GM23248 (cell line): ENCODE measurements at places on chromosomes 7 and 10.

DNA sequence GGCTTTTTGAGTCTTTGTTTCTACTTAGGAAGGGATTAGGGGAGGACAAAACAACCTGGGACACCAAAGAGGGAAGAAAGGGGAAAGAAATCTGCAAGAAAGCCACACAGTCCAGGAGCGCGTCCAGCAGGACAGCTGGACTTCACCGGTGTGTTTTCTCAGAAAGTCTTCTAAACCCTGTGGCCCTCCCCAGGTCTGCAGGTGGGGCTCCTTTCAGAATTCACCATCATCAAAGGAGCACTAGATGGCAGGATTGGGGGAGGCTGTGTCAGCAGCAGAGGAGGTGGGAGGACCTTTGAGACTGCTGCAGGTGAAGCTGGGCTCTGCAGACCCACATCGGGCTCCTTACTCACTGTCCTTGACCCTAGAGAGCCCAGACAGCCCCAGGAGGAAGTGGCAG is 13.9 kb upstream of the DRGX start:
- DNase-seq: no peak

DNA sequence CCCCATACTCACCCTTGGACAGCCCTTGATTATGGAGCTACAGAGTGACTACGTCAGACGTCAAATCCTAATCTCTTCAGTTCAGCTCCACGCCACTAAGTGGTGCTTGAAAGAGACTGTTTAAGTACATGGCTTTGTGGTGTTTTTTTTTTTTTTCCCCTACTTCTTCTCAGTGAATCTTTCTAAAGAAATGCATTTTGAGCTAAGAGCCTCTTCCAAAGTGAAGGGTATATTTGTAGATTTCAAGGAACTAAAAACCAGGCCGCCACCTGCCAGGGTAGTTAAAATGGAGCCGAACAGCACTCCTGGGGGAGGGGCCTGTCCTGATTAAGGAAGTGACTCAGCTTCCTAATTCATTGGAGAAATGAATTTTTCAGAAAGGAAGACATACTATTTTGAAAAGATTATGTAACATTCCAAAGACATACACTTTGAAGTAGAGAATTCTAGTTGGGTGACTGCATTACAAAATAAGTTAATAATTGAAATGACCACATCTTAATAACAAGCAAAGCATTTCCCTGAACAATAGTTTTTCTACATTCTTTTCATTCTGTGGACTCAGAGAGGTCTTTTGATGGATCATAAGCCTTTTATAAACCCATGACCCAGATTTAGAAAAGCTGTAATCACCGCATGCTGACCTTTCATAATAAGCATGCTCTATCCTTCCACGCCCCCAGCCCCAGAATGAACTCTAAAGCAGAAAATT is 20.6 kb upstream of the VPS41 start:
- DNase-seq: no peak

DNA sequence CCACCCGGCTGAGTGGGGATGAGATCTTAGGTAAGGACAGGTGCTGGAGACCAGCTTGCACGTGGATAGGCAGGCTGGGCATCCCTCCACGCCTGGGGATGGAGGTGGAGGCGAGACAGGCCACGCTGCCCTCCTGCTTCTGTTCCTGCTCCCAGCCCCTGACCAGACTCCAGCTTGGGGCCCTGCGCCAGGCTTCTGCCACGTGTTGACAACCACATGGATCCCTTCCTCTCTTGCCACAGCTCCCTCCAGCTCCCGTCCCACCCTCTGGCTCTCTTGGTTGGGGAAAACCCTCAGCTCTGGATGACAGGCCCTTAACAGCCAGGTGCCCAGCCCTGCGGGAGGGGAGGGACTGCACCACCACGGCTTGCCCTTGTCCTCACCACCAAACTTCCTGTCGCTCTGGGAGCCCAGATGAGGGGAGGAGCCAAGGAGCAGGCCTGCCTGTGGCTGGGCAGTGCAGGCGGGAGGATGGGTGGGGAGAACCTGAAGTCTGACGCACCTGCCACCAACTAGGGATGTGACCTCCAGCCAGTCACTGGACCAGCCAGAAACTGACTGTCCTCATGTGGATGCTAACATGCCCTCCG is 36.0 kb downstream of the KCNH2 start:
- no peak for DNase-seq

- no peak for DNase-seq
These were observed 91.5 kb upstream of the EFCAB10 start for GRCh38 chr7:105672801-105673200.

DNA sequence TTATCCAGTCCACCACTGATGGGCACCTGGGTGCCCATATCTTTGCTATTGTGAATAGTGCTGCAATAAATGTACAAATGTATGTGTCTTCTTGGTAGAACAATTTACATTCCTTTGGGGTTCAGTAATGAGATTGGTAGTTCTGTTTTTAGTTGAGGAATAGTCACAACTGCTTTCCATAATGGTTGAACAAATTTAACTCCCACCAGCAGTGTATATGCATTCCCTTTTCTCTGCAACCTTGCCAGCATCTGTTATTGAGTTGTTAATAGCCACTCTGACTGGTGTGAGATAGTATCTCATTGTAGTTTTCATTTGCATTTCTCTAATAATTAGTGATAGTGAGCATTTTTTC is 27.8 kb downstream of the COA1 start:
- DNase-seq: peak; percentile 45

GRCh38 chr7:157312941-157313340 is 23.9 kb upstream of the DNAJB6 start:
- DNase-seq: no peak

- no peak for DNase-seq
These were observed 228.9 kb downstream of the AGMO start for GRCh38 chr7:15332956-15333355.

GRCh38 chr7:130135208-130136205 is 65.2 kb downstream of the KLHDC10 start:
- peak; percentile 27 for DNase-seq

GRCh38 chr7:78377532-78377931 is 579.0 kb downstream of the PHTF2 start:
- no peak for DNase-seq

DNA sequence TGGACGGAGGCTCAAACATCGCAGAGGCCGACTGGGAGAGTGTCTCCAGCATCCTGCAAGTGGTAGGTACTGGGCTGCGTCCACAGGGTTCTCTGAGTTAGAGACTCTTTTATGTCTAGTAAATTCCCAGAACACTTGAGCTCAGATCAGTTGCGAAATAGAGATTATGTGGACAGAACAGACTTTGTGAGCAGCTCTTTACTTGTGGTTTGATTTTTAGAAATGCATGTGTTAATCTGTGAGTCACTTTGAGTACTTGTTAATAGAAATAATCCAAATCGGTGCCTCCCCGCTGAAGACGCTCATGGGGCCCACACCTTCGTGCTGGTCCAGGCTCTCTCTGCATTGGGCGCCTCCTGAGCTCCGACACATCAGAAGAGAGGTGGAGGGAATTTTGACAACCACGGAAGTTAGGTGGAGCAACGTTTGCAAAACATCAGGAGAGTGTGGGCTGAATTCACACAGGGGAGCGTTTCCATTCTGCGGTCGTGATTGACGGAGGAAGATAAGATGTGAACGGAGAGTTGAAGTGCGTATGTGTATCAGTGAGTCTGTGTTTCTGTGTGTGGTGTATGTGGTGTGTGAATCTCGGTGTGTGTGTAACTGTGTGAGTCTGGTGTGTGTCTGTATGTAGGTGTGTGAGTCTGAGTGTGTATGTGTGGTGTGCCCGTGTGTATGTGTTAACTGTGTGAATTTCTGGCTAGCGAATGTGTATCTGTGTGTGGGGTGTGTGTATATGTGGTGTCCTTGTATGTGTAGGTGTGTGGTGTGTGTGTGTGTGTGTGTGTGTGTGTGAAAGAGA is 32.1 kb downstream of the PFKP start:
- peak; percentile 87 for DNase-seq

DNA sequence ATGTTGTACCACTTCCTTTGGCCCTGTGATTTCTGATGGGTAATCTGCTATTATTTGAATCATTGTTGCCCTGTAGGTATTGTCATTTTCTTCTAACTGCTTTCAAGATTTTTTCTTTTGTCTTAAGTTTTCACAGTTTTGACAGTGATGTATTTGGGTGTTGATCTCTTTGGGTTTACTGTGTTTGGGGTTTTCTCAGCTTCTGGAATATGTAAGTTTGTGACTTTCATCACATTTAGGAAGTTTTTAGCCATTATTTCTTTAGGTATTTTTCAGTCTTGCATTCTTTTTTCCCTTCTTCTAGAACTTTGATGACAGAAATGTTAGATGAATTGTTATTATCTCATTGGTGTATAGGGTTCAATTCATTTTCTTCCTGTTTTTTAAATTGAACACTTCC is 23.1 kb upstream of the PON2 start:
- DNase-seq: no peak

DNA sequence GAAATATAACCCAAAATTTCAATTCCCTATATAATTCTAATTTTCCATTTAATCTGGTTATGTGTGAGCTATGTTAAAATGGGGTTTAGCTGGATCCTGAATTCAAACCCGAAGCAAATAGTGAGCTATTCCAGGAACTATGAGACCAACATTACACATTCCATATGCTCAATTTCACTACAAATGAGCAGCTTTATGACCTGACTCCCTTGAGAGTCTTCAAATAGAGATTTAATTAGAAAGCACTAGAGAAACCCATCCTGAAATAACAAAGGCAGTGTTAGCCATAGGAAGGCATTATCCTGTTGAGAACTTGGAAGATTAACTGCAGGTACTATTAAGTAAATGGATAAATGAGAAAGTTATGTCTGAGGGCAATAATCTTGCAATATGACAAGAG is 890.0 kb downstream of the GRM8 start:
- DNase-seq: no peak

DNA sequence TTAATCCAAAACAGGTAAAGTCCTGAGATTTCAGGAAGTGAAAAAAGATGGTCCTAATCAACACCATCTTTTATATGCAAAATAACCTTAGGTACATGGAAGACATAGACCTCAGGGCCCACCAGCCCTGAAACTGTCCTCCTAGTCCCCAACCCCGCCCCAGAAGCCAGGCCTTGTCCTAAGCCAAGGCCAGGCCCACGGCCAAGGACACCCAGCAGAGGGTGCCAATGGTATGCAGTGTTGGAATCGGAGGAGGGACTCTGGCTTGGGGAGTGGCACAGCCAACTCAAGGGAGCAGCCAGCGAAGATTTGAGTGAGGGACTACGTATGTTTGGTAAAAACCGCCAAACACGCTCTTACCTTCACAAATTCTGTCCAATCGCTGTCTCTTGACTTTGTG is 96.7 kb downstream of the ZRANB1 start:
- no peak for DNase-seq

- no peak for DNase-seq
These were observed 430.5 kb downstream of the GATA3 start for GRCh38 chr10:8485032-8485431.

DNA sequence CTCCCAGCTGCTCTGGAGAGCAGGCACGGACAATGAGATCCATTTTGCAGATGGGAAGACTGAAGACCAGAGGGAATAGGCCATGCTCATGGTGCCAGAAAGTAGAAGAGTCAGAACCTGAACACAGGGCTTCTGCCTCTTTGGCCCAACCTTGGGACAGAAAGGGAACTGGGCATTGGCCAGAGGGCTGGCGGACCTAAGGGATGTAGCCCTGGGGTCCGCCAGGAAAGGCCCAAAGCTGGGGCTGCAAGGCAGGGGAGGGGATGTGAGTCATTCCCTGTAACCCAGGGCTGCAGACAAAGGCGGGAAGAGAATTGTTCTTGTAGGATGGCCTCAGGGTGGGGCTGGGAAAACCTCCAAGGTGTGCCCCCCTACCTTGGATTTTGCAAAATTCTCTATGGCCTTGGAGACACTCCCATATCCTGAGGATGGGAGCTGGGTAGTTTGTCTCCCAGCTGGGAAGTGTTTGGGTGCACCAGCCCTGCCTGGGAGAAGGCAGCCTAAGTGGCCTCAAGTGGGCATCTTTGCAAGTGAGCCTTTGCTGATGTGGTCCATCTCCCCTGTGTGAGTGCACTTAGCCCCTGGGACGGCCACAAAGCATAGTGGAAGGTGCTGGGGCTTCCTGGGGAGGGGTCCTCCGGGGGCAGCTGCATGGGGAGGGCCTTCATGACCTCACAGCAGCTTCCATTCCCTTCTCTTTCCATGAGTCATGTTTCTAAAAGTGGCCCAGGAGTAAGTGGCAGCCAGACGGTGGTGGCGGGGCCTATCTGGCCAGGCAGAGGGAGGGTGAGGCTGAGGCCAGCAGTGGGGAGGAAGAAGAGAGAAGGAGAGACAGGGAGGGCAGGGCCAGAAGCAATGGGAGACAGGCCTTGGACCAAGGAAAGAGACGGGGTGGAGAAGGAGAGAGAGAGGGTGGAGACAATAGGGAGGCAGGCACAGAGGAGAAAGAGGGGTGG is 9.2 kb downstream of the AQP1 start:
- DNase-seq: peak; percentile 75

GRCh38 chr10:88467835-88468485 is 115.2 kb downstream of the RNLS start:
- DNase-seq: peak; percentile 13

GRCh38 chr7:48046458-48046857 is 11.1 kb downstream of the C7orf57 start:
- DNase-seq: no peak

GRCh38 chr7:135213831-135214230 is 2.5 kb upstream of the WDR91 start:
- no peak for DNase-seq

- no peak for DNase-seq
These were observed 29.3 kb upstream of the VAX1 start for GRCh38 chr10:117167346-117167788.

GRCh38 chr10:2938869-2939268 is 128.5 kb upstream of the PFKP start:
- peak; percentile 49 for DNase-seq

DNA sequence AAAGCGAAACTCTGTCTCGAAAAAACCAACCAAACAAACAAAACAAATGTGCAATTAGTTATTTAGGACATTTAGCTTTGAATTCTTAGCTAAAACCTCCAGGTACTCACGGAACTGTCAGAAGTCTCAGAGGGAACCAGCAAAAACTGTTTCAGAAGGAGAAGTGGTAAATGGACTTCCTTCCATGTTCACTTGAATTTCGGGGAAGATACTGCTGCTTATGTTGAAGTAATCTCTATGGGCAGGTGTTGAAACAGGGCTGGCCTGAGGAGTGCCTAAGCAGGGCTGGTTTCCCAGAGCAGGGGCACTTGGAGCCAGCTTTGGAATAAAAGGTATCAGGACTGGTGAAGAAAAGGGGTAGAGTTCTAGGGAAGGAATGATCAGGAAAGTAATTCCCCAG is 2.4 kb upstream of the EXOC6 start:
- DNase-seq: no peak

- DNase-seq: peak; percentile 19
These were observed 192.2 kb upstream of the RHOBTB1 start for GRCh38 chr10:61136139-61136538.

DNA sequence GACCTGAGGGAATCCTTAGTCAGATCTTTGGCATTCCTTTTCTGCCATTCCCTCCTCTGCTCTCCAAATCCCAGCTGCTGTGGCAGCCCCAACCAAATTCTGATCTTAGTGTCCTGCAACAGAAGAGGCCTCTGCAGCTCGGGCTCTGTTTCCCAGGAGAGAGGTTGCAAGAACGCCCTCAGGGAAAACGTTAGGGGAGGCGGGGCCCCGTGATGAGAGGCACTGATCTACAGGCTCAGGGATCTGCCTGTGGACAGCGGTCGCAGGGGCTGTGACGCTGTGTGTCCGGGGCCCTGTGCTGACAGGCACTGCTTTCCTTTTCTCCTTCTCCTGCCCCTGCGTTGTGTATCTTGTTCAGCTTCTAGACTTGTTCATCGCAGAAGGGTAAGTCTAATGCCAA is 57.3 kb upstream of the DPYSL4 start:
- DNase-seq: no peak
